ENCODE measurements at places on chromosomes 7 and 10. TPM values are rescaled to one million over a fixed set of nuclear protein-coding genes. Genes with fewer than 3 reads are reported as not detected.

DNA sequence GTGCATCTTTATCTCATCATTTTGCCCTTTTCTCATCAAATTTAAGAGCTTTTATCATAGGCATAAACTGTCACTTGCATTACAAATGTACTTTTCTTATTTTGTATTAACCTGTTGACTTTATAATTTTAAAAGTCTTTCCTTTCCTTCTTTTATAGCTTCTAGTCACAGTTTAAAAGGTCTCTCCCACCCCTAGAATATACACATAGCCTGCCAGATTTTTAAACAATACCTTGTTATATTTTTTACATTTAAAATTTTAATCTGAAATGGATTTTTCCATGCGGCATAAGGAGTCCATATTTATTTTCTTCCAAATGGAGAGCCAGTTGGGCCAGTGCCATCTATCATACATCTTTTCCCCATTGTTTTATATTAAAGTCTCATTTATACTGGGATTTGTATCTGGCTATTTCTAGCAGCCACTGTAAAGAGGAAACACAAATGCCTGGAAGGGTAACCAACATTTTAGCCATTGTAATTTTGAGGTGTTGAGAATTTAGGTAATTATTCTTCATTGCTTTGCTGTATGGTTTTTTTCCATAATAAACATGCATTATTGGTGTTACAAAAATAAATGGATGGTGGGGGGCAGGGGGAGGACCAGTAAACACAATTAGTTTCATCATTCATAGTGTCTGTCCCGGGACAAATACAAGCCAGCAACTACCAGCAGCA, 92.8 kb downstream of the CCDC71L start:
- no peak for DNase-seq

DNA sequence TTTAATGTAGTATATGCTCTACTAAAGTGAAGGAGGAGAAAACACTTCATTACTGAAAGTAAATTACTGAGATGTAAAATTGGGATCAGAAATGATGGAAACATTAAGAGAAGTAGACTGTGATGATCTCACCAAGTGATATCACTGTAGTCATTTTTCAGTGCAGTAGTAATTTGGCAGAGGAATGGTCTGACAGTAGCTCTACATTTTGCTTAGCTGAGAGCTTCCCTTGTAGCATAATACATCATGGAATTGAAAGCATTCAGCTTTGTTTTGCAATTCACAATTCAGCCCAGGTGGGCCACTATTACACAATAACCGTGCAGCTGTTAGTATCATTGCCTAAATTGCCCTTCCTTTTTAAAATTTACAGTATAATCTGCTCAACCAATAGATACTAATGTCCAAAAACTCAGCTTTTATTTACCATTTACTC, 19.4 kb upstream of the CABCOCO1 start:
- no peak for DNase-seq

DNA sequence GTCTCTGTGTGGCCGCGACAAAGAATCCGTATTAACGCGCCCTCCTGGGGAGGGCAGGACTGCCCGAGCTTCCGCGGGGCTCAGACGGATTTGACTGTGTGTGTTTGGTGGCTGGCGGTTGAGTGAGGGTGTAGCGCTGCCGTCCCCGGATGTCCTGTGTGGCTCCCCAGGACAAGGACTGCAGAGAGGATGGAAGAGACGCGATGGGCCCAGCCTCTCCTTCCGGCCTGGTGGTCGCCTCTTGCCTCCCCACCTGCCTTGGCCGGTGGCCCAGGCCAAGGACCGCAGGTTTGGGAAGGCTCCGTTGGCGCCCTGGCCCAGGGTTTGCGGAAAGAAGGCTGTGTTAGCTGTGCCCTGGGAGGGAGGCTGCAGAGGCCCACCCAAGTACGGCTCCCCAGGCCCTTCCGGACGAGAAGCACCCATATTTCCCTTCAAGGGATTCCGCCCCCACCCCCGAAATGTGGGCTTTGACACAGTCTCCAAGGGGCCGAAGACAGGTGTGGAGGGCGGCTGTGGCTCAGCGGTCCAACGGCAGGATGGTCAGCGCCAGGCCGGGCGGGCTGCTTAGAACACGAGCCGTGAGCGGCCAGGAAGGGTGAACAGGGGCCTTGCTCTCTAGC, 2.3 kb downstream of the UNCX start:
- DNase-seq = no peak

Gene CYP2E1
- 10.1 TPM for total RNA-seq

Gene UTF1
- not detected for total RNA-seq

Gene NAT16
- 1.3 TPM for total RNA-seq

Gene LBX1
- not detected for total RNA-seq

All from pancreas (tissue), 10 donors.